OCI-M1 (cell line): ENCODE measurements at places on chromosomes 12 and 14.

DNA sequence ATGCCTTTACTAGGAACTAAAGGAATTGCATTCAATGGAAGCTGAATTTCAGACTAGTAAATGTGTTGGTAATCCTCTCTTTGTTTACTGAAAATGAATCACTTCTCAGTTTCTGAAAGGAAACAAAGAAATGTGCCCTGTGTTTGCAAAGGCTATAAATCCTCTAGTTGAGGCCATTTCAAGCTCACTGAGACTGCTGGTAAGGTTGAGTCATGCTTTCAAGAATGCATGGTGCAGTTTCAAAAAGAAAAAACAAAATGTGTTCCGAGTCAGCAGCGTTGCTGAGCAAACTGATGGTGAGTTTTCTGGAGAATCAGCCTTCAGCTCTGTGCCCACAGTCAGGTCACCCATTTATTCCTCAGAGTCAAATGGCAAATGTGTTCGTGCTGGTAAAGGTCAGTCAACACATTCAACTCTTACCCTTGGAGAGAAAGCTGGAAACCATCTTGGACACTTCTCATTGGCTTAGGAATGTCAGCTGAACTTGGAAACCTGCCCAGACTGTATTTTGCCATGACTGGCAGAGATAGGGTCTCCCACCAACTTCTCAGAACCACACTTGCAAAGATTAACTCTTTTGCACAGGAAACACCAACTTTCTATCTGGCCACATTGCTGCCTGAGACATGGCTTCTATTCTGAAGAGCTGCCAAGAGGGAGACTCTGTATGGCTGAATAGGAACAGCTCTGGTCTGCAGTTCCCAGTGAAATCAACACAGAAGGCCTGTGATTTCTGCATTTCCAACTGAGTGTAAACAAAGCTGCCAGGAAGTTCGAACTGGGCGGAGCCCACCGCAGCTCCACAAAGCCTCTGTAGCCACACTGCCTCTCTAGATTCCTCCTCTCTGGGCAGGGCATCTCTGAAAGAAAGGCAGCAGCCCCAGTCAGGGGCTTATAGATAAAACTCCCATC is 484.4 kb downstream of the ATP23 start:
- DNase-seq = peak; percentile 91

- peak; percentile 96 for DNase-seq
Observed at GRCh38 chr12:131351319-131352028, 359.4 kb upstream of the SFSWAP start.

- no peak for DNase-seq
Observed at GRCh38 chr14:105292826-105293711, 7.7 kb downstream of the BRF1 start.

DNA sequence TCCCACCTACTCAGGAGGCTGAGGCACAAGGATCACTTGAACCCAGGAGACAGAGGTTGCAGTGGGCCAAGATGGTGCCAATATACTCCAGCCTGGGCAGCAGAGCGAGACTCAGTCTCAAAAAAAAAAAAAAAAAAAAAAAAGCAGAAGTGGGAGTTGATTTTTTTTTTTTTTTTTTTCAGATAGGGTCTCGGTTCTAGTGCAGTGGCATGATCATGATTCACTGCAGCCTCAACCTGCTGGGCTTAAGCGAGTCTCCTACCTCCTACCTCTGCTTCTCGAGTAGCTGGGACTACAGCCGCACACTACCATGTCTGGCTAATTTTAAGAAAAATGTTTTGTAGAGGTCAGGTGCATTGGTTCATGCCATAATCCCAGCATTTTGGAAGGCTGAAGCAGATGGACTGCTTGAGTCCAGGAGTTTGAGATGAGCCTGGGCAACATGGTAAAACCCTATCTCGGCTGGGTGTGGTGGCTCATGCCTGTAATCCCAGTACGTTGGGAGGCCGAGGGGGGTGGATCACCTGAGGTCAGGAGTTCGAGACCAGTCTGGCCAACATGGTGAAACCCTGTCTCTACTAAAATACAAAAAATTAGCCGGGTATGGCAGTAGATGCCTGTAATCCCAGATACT is 16.3 kb upstream of the HSP90AA1 start:
- DNase-seq = peak; percentile 32

DNA sequence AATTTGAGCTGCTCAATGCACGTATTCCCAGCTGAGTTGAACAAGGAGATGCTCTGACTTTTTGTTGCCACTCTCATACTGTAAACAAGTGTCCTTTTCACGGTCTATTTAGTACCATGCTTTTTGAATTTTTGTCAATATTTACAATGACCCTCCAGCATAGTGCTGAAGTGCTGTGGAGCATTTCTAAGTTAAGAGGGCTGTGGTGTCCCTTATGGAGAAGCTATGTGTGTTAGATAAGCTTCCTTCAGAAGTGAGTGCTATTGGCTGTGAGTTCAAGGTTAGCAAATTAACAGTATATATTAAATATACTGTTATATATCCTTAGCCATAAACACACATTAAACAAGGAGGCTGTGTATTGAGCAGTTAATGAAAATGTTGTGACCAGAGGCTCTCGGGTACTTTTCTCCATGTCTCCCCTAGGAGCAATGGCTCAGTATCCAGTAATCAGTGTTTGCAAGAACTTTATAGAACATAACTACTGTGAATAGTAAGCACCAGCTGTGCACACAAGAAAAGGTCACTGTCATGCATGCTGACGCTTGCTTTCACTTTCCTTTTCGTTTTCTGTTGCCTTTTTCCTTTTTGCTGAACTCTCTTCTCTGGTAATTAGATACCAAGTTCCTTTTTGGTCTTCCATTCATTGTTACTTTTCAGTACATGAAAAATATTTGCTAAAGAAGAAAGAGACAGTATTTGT is 187.2 kb upstream of the NEDD1 start:
- DNase-seq = peak; percentile 86

DNA sequence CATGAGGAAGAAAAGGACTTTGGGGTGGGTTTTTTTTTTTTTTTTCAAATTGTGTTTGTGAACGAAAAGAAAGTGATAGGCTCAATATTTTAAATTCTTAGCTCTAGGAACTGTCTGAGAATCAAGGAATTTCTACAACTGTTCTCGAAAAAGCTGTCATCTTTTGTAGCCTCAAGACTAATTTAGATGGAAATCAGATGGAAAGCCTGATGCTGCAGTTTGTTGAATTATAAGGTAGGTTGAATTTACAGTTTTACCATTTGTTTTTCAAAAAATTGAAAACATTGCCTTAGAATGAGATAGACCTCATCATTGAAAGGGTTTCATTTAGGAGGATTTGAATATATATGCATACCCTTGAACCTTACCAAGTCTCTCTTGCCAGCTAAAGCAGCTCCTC is 109.3 kb upstream of the TRHDE start:
- DNase-seq = no peak

DNA sequence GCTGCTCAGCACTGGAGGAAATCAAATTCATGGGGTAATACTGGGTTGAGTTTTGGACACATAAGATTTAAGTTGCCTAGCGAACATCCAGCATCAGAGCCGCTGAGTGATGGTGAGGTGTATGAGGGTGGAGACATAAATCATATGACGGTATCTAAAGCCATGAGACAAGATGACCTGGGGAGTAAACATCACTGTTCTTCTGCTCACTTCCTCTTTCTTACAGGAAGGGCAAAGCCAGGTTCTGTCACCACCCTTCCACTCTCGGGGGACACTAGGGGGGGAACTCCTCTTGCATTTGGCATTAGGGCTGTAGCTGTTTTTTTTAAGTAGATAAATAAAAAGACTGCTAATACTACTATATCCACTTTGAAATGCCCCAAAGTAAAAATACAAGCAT is 24.0 kb downstream of the PRDM4 start:
- DNase-seq = no peak

GRCh38 chr14:24172261-24172860 is 481 bp downstream of the REC8 start:
- no peak for DNase-seq

GRCh38 chr12:57095440-57095839 is 6.5 kb downstream of the NAB2 start:
- DNase-seq = no peak

DNA sequence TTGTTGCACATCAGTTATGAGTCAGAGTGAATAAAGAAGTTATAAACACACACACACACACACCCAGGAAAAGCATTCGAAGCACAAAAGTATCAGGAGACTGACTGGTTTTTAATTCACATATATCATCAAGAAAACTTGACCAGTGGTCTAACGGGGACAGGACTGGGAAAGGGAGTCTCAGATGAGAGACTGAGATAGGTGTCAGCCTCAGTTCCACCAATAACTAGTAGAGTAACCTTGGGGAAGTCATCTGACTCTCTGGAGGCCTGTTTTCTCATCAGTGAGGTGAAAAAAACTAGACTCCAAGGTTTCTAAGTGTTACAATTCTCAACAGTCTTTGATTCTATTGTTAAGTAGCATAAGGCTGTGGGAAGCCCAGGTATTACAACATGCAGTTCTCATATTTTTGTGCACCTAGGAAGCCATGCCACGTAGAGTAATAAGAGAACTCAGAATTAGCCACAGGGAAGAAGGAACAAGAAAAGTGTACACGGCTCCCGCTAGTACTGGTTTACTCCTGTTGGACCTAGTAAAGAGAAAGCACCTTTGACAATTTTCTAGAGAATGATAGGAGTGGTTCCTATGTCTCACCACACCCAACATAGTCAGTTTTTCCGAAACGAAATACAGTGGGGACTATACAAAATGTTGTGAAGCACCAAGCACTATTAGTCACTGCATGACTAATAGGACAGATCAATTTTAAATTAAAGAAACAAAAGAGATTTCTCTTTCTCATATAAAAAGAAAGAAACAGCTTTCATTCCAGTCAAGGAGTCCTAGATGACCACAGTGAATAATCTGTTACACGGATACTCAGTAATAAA is 5.0 kb downstream of the PPTC7 start:
- DNase-seq = peak; percentile 89

- peak; percentile 51 for DNase-seq
Observed at GRCh38 chr12:105100207-105100985, 7.1 kb upstream of the WASHC4 start.

DNA sequence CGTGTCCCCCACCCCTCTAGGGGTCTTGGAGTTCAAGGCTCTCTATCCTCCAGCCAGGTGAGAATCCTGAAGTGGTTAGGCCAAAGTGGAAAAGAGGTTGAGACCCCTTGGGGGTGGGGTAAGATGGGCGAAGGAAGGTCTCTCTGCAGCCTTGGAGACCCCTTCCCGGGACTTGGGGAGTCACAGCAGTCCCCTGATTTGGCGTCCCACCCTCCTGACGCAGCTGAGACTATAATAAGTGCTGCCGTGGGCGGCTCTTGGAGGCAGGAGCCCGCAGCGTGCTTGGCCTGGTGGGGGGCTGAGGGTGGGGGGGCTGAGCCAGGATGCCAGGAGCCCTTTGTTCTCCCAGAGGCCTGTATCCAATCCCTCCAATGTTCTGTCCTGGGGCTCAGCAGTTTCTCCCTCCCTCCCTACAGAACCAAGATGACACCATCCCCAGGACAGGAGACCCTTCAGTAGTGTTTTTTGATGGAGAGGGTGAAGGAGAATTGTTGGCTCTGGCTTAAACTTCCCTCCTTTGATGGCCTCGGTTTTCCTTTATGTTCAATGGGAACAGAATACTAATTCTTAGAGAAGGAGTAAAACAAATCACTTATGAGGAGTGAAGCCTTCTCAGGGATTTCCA is 1.5 kb upstream of the AGAP2 start:
- DNase-seq = no peak

GRCh38 chr12:12032851-12033797 is 37.6 kb upstream of the BCL2L14 start:
- peak; percentile 72 for DNase-seq

GRCh38 chr12:92568691-92569090 is 134.1 kb upstream of the PLEKHG7 start:
- no peak for DNase-seq

DNA sequence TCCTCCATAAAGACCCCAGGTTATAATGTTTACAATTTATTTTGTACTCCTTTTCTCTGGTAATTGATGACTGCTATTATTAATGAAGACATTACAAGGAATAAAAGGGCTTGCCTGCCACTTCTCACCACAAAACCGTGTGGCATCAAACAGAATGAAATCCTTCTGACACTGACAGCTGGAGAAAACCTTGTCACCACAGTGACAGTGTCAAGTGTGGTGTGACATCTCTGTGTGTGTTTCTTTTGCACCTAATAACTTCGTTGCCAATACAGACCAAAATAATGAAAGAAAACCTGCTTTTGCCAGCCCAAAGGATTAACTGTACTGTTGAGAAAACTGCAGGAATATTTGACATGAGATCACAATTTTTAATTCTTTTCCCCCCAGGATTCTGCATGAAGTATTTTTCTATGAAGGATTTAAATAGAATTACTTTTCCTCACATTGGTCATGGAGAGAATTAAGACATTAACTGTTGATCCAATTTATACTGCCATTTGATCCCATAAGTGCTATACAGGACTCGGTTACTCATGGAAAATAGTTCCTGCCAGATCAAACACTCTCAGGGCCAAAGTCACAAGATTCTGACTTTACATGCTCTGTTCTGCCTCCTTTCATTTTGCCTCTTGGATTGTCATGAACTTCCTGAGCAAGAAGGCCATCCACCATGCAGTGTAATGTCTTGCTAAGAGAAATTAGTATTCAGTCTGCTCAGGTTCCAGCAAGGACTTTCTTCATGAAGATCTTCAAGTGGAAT is 60.4 kb upstream of the IFNG-AS1 start:
- no peak for DNase-seq

GRCh38 chr12:109994401-109995175 is 1.6 kb downstream of the GIT2 start:
- peak; percentile 49 for DNase-seq

GRCh38 chr12:44696542-44696941 is 179.6 kb downstream of the NELL2 start:
- DNase-seq = no peak

DNA sequence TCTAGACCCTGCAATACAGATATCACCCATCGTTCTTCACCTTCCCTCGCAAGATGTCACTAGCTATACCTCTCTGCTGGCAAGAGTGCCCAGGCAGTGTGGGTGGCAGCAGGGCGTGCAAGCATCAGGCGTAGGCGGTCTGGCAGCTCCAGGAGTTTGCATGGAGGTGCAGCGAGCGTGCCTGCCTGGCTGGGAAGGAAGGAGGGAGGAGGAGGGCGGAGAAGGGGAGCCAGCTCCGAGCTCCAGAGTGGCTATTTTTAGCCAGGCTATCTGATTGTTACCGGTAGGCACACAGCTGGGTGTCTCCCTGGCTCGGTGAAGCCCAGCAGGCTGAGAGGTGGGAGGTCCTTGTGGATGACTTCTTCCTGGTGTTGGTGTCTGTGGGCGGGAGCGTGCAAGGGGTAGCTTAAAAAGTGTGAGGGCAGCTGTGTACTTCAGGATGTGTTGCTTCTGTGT is 6.2 kb downstream of the FOXJ2 start:
- DNase-seq = no peak

DNA sequence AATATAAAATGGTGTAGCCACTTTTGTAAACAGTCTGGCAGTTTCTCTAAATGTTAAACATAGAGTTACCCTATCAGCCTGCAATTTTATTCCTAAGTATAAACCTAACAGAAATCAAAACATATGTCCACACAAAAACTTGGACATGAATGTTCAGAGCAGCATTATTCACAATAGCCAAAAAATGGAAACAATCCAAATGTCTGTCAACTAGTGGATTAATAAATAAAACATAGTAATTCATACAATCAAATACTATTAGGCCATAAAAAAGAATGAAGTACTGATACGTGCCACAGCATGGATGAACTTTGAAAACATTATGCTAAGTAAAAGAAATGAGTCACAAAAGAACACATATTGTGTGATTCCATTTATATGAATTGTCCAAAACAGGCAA is 196.5 kb downstream of the NUAK1 start:
- DNase-seq = no peak
